ENCODE measurements at places on chromosomes 12 and 14.

DNA sequence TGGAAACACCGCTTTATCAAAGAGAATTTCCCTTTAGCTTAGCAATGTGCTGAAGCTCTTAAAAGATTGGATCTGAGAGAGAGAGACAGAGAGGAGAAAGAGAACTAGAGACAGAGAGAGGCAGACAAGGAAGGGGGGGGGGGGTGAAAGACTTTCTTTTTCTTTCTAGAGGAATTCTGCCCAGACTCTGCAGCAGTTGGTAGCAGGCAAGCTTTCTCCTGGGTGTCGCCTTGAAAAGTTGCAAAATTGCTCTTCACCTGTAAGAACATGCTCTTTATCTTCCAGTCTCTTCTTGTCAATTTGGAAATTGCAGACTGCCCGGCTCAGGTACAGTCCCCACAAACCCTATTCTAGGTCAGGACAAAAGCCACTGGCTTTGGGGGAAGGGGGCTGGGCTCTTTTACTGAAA lies 2.9 kb upstream of the OTX2 start:
- no peak for DNase-seq

- peak; percentile 33 for DNase-seq
Measured at GRCh38 chr12:67482751-67483661, 165.5 kb upstream of the DYRK2 start.

- no peak for DNase-seq
Measured at GRCh38 chr12:57460468-57460784, 841 bp downstream of the GLI1 start.

DNA sequence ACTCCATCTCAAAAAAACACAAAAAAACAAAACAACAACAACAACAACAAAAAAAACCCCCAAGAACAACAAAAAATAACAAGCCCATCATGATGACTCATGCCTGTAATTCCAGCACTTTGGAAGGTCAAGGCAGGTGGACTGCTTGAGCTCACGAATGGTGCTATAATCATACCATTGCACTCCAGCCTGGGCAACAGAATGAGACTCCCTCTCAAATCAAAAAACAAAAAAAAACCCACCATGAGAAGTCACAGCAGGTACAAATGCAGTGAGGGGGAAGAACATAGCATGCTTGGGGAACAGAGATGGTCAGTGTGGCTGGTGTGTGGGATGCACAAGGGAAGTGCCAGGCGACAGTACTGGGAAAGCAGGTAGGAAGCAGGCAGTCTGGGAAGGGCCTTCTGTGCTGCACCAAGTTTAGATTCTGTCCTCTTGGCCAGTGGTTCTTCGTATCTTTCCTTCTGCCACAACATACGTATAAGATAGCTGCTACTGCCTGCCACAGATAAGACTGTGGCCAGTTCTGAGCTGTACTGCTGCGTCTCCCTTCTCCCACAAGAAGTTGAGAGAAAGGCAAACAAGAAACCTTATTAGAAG lies 28.0 kb downstream of the ATG14 start:
- DNase-seq: no peak

DNA sequence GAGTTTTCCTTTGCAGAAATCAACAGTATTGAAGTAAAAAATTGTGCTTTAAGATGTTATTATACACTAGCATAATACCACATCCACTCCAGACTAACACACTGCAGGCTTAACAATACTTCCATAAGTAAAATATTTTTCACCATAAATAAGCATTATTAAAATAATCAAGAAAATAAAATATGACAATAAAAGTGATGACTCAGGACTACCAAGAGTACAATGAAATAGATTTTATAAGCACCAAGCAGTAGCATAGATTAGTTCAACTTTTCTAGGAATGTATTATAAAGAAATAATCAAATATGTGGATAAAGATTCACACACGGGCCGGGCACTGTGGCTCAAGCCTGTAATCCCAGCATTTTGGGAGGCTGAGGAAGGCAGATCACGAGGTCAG lies 40.4 kb upstream of the MTHFD1 start:
- no peak for DNase-seq

GRCh38 chr12:27013611-27014084 lies 536 bp downstream of the TM7SF3 start:
- DNase-seq: peak; percentile 36

- DNase-seq: no peak
Measured at GRCh38 chr12:54941659-54942058, 42.9 kb downstream of the TESPA1 start.

GRCh38 chr12:75831402-75831801 lies 200.2 kb downstream of the PHLDA1 start:
- DNase-seq: peak; percentile 68

GRCh38 chr12:113805673-113806072 lies 160.5 kb downstream of the RBM19 start:
- no peak for DNase-seq

DNA sequence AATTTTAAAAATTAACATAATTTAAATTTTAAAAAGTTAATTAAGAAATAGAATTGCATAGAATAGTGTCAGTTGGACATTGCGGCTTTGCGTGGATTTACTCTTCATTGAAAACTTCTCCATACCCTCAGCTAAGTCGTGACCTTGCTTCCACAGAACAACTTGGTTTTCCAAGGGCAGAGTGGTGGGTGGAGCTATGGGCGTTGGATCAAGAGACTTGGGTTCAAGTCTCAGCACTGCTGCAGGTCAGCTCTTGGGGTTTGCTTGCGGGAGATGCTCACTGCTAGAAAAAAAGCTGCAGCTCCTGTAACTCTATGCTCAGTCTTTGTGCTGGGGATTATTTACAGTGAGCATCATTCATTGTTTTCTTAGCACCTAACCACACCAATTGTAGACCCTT lies 133.7 kb downstream of the PRIMA1 start:
- DNase-seq: no peak

DNA sequence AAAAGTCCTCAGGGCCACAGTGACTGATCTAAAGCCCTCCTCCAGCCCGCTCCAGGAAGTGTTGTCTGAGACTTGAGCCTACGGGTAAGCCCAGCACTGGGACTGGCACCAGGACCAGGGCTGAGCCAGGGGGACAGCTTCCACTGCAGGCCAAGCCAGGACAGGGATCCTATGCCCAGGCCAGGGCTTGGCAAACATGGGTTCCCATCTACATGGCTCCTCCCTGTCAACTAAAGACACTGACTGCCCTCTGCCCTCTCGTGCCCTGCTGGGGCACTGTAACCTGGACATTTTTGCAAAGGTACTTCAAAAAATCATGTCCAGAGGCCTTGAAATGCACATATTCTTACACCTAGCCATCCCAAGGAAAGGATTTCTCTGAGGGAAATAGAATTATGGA lies 88.0 kb downstream of the VWF start:
- DNase-seq: no peak

- DNase-seq: peak; percentile 34
Measured at GRCh38 chr12:119208626-119209061, 29.9 kb downstream of the HSPB8 start.

Data from brain microvascular endothelial cell (primary cell).